Renal cortex interstitium (tissue), 15 donors: ENCODE measurements at places on chromosomes 1 and 21.

DNA sequence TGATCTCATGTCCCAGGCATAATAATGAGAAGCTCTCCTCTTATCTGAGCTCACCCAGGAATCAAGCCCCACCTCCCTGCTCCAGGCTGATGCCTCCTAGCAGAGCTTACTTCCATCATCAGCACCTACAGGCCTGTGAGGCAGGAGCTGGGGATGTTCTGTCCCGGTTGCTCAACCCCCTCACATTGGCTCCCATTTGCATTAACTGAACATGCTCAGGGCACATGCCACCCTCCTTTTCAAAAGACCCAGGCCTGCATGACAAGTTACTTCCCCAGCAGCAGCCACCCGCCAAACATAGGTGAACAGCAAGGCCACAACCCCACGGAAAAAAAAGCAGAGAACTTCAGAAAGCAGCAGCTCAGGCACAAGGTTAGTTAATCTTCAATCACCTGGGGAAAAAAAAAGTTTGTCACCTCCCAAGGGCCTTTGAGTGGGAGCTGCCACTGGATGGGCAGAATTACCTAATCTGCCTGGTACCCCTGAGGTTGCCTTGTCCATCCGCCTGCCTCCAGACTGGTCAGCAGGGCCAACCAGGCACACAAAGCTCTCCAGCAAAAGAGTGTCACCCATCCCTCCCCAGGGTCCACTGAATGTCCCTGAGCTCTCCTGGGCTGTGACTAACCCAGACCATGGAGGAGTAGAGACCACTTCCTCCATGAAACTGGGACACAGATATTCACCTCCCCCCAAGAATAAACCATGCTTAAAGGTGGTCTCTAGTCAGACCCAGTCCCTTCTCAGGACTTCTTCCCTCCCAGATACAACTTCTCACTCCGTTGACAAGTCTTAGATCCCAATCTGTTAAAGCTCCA, 4.4 kb downstream of the KCNN3 start:
- DNase-seq = no peak

DNA sequence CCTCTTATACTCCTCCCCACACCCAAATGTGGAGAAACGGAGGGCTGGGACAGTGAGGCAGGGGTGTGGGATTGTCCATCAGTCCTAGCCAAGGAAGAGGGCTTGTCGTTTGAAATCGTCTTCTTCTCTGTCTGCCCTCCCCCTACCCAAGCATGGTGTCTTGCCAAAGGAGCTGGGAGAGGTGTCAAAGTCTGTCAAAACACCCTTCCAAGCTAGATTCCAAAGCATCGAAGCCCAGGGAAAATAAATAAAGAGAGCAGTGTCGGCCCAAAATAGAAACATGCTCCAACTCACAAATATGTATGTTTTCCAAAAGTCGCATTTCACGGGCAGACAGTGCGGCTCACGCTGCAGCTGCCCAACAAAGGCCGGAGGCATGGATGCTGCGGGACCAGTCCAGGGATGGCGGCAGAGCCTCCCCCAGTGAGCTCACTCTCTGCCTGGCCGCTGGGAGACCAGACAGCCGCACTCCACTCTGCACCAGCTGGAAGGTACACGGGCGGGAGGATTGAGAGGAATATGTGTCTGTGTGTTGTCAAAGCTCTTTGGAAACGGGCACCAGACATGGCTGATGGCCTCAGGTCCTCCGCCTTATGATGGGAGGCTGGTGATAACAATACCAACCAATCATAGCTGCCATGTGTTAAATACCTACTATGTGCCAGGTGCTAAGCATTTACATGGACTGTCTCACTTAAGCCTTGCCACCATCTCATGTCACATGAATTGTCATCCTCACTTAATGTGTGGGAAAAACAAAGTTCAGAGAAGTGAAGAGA, 3.9 kb downstream of the DISP3 start:
- no peak for DNase-seq

- no peak for DNase-seq
Measured at GRCh38 chr21:17118638-17119384, 394.0 kb upstream of the CXADR start.

- no peak for DNase-seq
Measured at GRCh38 chr1:58813361-58813760, 29.5 kb upstream of the JUN start.

DNA sequence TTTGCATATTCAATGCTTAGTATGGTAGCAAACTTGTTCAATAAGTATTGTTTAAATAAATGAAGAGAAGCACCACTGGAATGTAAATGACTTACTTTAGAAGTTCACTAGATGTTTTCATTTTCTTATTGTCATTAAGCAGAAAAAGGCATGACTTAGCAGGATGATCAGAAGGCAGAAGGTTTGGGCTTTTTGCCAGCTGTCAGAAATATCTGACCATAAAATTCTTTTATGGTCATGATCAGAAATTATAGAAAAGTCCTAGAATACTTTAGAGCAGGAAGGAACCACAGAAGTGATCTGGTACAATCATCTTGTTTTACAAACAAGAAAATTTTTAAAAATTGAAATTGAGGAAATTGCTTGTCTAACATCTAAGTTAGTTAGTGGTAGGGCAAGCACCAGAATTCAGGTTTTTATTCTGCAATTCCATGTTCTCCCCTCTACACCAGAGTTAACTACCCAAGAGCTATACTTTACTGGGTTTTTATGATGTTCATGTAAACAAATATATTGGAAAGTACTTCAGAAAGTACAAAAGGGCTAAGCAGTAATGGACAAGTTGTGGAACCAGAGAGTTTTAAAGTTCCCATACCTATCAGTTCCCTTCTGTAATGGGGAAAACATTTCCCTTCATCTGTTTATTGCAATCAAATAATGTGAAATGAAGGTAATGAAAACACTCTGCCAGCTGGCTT, 10.1 kb downstream of the FMO5 start:
- no peak for DNase-seq

DNA sequence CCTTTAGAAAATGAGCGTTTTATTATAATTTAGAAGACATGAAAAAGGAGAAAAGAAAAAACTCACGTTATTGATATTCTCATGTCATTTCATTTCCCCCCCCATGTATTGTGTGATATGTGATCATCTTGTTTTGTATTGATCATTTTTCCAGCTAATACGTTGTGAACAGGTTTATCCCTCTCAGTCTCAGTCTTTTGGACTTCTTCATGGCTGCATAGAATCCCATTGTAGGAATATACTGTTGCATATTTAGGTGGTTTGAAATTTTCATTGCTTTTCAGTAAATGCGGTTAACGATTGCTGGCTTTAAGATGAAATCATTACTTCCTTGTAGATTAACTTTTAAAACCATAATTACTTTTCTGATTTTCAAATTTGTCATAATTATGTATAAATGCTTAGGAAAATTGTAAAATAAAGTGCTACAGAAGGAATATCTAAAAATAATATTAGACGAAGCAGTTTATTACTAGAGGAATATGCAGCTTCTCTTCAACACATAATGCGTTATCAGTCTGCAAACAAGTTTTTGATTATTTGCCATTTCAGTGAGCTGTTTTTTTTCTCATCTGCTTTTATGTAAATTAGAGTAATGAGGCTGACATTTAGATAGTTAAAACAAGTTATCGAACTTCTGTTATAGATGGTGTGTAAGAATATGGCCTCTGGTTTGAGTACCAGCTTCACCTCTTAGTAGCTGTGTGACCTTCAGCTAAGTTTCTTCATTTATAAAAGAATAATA, 1.8 kb downstream of the SON start:
- DNase-seq = no peak

DNA sequence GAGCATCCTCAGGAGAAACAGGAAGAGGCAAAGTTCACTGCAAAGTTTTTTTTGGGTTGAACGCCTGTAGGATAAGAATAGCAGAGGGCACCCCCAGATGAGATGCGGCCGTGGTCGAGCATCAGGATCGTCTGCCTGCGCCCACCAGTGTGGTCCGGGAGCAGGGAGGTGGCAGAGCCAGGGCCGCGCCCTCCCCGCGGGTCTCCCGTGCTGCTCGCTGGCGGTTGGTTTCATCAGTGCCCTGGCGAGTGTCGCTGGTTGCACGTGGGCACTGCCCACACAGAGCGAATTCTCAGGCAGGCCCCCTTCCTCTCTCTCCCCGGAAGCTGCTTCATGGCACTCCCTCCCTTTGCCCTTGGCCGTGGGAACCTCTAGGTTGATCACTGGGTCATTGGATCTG, 120.0 kb downstream of the PCBP3 start:
- DNase-seq = no peak

- no peak for DNase-seq
Measured at GRCh38 chr1:223177681-223178080, 34.6 kb upstream of the TLR5 start.

GRCh38 chr1:37156646-37157045, 122.3 kb upstream of the GRIK3 start:
- no peak for DNase-seq

- DNase-seq = no peak
Measured at GRCh38 chr1:2856066-2856390, 54.5 kb upstream of the TTC34 start.

DNA sequence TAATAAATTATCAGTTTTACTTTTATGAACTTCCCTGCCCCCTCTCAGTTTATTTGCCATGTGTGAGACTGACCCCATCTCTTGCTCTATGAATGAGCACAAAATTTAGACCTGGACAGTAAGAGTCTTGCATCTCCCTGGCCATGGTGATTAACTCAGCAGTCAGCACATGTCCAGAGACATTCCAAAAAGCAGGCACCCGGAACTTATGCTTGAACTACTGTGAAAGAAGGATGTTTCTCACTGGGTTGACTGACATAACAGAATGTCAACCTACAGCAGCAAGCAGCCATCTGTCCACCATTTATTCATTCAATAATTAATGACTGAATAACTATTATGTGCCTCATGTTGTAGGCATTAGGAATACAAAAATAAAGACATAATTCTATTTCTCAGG, 11.3 kb upstream of the SEC16B start:
- DNase-seq = no peak

GRCh38 chr1:48216313-48216712, 6.2 kb upstream of the SLC5A9 start:
- no peak for DNase-seq

DNA sequence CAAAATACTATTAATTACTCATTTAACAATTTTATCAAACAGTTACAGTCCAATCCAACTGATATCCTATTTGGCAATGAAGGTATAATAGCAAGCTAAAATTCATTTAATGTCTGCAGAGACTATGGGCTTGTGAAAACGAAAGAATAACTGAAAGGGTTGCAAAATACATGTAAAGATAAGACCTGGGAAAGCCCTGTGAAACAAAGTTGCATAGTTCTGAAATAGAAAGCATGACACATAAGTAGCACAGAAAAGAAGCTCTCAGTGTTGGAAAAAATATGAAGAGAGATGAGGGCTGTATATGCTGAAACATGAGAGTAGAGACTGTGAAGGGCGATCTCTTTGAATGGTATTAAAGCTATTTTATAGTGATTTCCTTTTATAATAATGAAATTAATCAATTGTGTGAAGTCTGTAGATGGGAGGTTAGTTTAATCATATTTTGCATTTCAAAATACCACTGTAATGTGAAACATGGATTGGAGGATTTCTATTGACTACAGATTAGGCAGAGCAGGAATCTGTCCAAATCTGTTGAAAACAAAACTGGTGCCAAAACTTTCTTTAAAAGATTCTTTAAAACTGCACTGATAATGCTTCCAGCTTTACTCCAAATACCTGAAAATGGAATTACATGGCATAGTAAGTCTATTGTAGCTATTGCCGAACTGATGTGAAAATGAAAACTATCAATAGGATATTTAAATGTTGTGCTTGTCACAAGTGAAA, 1518.9 kb upstream of the B3GALT2 start:
- no peak for DNase-seq

DNA sequence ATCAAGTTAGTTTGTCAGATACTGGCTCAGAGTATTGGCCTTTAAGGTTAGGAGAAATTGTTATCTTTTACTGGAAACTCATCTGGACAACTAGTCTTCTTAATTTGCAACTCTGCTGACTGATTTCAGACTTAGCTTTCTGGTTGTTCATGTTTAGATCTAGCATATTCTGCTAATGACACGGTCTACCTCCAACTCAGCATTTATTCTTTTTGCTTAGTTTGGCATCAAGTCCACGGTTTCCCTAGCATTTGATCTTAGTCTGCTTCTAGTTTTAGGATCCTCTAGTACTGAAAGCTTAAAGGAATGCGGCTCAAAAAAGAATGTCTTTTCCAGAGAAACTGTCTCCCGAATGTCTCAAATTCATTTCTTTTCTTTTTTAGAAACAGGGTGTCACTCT, 75.6 kb upstream of the SLFNL1 start:
- DNase-seq = no peak

DNA sequence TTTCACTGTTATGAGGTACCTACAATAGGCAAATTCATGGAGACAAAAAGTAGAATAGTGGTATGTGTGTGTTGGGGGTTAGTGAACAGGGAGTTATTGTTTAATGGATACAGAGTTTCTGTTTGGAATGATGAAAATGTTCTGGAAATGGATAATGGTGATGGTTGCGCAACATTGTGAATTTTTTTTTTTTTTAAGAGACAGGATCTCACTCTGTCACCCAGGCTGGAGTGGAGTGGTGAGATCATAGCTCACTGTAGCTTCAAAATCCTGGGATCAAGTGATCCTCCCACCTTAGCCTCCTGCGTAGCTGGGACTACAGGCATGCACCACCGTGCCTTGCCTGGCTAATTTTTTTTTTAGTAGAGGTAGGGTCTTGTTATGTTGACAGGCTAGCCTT, 34.5 kb upstream of the TRABD2B start:
- no peak for DNase-seq

DNA sequence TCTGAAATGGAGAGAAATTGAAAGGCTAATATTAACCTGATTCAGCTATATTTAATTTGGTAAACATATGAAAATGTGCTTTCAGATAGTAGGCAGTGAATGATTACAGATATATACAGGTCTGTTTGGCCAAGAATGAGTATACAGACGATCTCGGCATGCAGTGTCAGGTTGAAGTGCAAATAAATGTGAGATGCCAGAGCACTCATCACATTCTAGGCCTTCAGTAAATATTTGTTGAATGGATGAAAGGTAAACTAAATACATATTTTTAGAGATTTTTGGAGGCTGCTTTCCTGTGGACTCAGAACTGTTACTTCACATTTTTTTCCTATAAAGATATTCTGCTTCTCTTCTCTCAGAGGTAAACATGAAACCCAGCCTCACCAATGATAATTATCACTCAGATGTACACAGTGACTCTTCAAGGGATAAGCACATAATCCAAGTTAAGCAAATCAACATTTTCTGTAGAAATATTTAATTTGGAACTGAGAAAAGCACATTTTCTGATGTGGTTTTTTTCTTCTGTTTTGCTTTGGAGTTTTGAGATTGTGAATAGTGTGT, 702.9 kb downstream of the BRINP3 start:
- DNase-seq = no peak

GRCh38 chr1:170114906-170115305, 30.9 kb upstream of the NTMT2 start:
- peak; percentile 41 for DNase-seq

- no peak for DNase-seq
Measured at GRCh38 chr1:30275926-30276764, 447.2 kb downstream of the MATN1 start.
